Urinary bladder (tissue), 4 donors: ENCODE measurements at places on chromosomes 3 and 15.

DNA sequence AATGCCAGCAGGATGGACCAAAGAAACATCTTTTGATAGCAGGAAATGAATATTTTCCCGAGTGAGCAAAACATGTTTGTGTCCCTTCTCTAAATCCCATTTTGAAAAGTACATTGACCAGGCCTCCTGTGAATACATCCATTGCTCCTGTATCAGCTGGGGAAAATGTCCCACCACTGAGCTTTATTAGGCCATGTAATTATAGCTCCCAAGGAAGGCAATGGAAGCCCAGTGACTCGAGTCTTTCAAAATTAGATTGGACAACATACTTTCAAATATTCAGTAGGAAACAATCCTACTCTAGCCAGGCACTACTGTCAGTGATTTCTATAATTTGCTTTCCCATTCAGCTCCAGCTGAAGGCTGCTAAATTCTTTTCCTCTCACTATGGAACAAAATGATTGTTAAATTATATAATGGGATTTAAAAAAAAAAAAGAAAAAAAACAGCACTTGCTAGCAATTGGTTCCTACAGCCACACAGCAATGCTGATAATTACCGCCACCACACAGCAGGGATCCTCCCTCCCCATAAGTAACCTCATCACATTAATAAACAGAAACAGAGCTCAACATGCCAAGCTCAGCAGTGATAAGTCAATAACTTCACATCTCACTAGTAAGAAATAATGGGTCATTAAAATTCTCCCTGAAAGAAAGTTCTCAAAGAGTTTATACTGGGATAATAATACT, 172.4 kb upstream of the SLC2A2 start:
- no peak for DNase-seq

GRCh38 chr15:26893351-26894065, 26.6 kb downstream of the GABRA5 start:
- DNase-seq, result no peak

DNA sequence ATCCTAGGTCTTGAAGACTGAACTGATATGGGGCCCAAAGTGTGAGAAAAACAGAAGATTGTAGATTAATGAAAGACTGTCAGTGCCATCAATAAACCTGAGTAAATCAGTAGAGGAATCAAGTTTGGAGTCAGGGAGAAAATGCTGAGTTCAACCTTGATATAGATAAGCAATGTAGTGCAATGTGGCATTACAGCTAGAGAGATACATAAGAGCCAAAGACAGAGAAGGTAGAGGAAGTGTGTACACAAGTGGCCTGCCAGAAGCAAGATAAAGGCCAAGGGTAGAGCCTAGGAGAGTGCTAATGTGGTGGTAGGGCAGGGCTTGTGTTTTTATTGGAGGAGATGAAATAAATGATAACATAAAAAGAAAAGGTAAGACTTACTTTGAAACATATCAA, 26.0 kb upstream of the EID1 start:
- DNase-seq, result no peak

- no peak for DNase-seq
These were observed 157.4 kb downstream of the LEKR1 start for GRCh38 chr3:156983559-156983958.

DNA sequence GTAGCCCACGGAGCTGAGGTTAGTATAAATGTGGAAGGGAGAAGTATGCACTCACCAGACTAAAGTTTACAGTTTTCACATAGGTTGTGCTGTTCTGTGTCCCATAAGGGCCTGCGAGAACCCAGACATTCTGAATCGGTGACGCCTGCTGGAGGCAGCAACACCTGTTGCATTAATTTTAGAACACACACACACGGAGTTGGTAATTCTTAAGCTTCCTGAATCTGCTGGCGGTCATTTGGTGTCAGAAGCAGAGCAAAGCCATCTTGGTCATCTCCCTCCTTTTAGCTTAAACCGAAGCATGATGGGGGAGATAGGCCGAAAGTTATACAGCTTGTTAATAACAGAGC, 41.1 kb upstream of the AP3B2 start:
- no peak for DNase-seq

DNA sequence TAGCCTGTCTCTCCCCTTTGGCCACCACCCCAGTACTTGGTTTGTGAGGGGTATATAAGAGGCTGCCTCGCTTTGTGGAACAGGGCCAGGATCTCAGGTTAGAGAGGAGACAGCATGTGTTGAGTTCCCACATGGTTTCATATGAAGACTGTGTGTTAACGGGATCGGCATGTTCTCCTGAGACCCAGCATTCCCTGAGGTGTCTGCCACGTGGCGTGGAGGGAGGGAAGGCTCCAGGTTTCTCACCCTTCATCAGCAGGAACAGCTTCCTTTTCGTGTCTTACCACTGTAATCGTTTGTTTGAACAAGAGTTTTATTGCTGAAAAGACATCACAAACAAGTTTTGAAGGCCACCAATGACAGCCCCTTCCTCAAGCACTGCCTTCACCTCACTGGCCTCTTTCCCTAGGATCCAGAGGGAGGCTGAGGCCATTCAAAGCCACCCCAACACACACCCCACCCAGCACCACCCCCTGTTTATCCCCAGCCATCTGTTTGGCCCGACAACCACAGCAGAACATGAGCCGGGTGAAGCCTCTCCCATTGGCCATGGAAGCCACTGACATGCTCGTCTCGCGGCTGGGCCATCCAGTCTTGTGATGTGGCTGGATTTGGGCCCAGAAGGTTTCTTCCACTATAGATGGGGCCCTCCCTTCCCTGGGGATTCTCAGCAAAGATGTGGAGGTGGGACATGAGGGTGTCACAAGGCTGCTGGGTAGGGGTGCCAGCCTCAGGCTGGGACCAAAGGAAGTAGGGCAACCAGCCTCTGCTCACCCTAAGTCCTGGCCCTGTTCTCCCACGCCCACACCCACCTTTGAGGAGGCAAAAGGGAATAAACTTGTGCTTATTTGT, 10.0 kb downstream of the BHLHE40 start:
- DNase-seq, result no peak

DNA sequence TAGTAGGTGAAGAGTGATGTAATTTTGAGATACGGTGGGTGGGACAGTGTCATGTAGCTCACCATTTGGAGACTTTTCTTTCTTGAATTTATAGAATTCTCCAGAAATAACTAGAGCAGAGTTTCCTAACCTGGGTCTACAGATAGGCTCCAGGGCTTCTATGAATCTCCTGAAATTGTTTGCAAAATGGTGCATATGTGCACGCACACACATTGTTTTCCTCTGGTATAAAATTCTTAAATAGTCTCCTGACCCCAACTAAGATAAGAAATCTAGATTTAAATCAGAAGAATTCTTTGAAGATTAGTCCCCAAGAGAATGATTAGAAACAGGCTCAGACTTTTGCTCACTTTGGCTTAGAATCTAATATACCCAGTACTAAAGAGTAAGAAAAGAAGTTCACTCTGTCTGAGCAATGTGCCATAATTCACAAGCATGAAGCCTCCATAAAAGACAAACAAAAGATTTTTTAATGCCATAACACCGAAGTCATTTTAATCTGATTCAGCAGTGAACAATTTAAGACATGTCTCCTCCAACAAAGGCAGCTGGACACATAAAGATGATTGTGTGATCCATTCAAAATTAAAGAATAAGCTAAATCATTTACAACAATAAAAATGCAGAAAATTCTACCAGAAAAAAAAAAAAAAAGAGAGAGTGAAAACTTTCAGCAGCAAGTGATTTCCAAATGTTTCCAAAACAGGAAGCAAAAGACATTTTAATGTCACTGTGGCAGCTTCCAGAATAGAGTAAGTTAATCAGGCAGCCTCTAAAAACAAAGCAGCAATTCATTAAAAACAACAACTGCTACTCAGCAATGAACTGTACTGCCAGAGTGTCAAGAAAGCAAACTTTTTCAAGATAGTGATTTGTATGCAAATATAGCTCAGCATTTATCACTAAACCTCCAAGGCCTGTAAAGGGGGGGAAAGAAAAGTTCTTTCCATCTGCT, 975.5 kb upstream of the CFAP20DC start:
- no peak for DNase-seq

DNA sequence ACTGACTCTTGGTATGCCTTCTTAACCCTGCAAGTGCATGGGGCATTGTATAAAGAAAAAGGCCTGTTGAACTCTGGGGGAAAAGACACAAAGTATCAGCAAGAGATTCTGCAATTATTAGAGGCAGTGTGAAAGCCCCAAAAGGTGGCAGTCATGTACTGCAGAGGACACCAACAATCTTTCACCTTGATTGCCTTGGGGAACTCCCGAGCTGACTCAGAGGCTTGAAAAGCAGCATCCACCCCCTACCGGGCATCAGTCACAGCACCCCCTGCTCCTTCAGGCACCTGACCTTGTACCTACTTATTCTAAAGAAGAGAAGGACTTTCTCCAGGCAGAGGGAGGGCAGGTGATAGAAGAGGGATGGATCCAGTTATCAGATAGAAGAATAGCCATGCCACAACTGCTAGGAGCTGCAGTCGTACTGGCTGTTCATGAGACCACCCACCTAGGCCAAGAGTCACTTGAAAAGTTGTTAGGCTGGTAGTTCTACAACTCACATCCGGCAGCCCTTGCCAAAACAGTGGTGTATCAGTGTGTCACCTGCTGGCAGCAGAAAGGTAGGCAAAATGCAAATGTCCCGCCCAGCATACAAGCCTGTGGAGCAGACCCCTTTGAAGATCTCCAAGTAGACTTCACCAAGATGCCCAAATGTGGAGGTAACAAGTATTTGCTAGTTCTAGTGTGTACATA, 241.6 kb upstream of the CNTN6 start:
- no peak for DNase-seq

GRCh38 chr3:178434206-178434805, 101.9 kb upstream of the KCNMB2 start:
- DNase-seq, result no peak
